HFFc6 (cell line): ENCODE measurements at places on chromosomes 16 and 17.

DNA sequence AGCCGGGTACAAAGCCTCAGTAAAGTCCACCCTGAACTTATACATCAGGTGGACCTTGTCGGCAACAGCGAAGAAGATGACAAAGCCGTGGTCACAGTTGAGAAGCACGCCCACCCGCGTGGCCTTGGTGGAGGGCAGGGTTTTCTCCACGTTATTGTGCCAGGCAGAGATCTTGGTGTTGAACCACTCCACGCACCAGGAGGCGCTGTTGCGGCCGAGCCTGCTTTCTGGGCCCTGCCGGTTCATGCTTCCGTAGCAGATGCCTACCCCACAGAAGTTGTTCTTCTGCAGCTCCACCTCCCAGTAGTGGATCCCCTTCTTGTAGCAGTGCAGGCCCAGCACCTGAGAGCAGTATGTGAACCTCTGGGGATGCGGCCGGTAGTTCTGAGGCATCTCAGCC is 22.1 kb downstream of the TRIM25 start:
- no peak for DNase-seq

- DNase-seq, result peak; percentile 92
Measured at GRCh38 chr16:27326738-27327585, 13.2 kb downstream of the IL4R start.

GRCh38 chr16:2960183-2961010 is 3.7 kb upstream of the KREMEN2 start:
- no peak for DNase-seq

- no peak for DNase-seq
Measured at GRCh38 chr17:30379303-30379902, 676 bp downstream of the CPD start.

- peak; percentile 56 for DNase-seq
Measured at GRCh38 chr17:63279498-63280230, 166.4 kb downstream of the CYB561 start.

DNA sequence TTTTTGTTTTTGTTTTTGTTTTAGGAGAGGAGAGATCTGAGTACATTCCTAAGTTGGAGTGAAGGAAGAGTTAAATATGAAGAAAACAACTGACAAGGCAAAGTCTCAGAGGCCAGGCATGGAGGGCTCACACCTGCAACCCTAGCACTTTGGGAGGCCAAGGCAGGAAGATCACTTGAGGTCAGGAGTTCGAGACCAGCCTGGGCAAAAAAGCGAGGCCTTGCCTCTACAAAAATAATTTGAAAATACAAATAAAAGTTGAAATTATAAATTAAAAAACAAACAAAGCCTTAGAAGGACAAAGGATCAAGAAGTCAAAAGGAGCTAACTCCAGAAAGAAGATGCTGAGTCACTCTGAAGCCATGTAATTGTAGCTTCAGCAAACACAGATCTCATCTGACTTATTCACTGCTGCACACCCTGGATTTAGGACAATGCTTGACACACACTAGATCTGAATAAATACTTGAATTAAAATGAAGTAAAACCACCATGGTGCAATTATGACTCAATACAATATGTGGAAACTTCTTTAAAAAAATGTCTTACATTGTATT is 9.1 kb downstream of the CEP20 start:
- peak; percentile 91 for DNase-seq

DNA sequence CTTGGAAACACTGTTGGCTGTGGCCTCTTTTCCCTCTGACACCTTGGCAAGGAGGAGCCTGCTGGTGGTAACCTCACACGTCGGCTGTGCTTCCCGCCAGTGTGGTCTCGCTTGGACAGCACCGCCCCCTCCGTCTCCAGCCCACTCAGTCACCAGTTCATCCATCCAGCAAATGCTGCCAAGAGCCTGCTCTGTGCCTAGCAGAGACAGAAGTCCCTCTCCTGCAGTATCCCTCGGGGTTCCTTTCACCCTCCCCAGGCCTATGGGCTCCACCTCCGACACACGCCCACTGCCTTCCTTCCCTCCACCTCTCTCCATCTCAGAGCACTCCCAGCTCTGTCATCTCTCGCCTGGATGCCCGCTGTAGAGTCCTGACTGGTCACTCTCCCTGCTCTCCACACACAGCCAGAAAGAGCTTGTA is 12.3 kb downstream of the CACNG4 start:
- peak; percentile 5 for DNase-seq

- no peak for DNase-seq
Measured at GRCh38 chr17:60959011-60959410, 281.4 kb downstream of the BCAS3 start.
